Smooth muscle cell of the coronary artery (primary cell): ENCODE measurements at places on chromosomes 16 and 17. TPM values are rescaled to one million over a fixed set of nuclear protein-coding genes. Genes with fewer than 3 reads are reported as not detected.

The CD7 gene
- total RNA-seq, result not detected in 2 replicates

The NHERF2 gene
- total RNA-seq, result 8.2 and 48.6 TPM in 2 replicates

The KRT31 gene
- total RNA-seq, result not detected in 2 replicates

The ZSCAN10 gene
- total RNA-seq, result not detected in 2 replicates

The VASN gene
- total RNA-seq, result 34.6 and 59.0 TPM in 2 replicates

The DNAH3 gene
- total RNA-seq, result under 0.01 TPM in 1 of 2 replicates, not detected in the other

The TP53TG3C gene
- not detected in 2 replicates for total RNA-seq

The CDH11 gene
- 983 and 1,255 TPM in 2 replicates for total RNA-seq

The RNF157 gene
- 2.3 TPM in 1 of 2 replicates, not detected in the other for total RNA-seq

The PIMREG gene
- total RNA-seq, result 9.3 TPM in 1 of 2 replicates, not detected in the other

The TERB1 gene
- 0.08 TPM in 1 of 2 replicates, not detected in the other for total RNA-seq

The KRT28 gene
- not detected in 2 replicates for total RNA-seq

The SULT1A4 gene
- 0.23 and 0.45 TPM in 2 replicates for total RNA-seq

The YBX2 gene
- not detected in 2 replicates for total RNA-seq

The OR4D1 gene
- total RNA-seq, result not detected in 2 replicates

The RPH3AL gene
- total RNA-seq, result 0.53 and 0.70 TPM in 2 replicates

The RASL10B gene
- total RNA-seq, result 0.98 and 1.6 TPM in 2 replicates

The ADAP2 gene
- 0.30 and 2.0 TPM in 2 replicates for total RNA-seq

The CD300LB gene
- total RNA-seq, result not detected in 2 replicates

The USP6 gene
- not detected in 2 replicates for total RNA-seq

The SPATA22 gene
- total RNA-seq, result not detected in 2 replicates

The OTOA gene
- not detected in 2 replicates for total RNA-seq

The SGCA gene
- total RNA-seq, result 1.8 and 8.4 TPM in 2 replicates

The SLC5A11 gene
- total RNA-seq, result not detected in 2 replicates

The ANKRD13B gene
- 4.0 and 4.4 TPM in 2 replicates for total RNA-seq

The NLRC5 gene
- total RNA-seq, result 5.3 and 18.0 TPM in 2 replicates

The PRAC2 gene
- total RNA-seq, result not detected in 2 replicates

The ASPA gene
- 2.9 TPM in 1 of 2 replicates, not detected in the other for total RNA-seq

The CPHXL2 gene
- total RNA-seq, result not detected in 2 replicates
